NCI-H1105 treated with DMSO at 0.1 percent for 48 hours (cell line): ENCODE measurements at places on chromosomes 3 and 15.
A peak's percentile ranks its signal among the peaks of the same experiment; 100 is the strongest.

- DNase-seq: no peak
These were observed 107.2 kb downstream of the THRB start for GRCh38 chr3:24387493-24387892.

DNA sequence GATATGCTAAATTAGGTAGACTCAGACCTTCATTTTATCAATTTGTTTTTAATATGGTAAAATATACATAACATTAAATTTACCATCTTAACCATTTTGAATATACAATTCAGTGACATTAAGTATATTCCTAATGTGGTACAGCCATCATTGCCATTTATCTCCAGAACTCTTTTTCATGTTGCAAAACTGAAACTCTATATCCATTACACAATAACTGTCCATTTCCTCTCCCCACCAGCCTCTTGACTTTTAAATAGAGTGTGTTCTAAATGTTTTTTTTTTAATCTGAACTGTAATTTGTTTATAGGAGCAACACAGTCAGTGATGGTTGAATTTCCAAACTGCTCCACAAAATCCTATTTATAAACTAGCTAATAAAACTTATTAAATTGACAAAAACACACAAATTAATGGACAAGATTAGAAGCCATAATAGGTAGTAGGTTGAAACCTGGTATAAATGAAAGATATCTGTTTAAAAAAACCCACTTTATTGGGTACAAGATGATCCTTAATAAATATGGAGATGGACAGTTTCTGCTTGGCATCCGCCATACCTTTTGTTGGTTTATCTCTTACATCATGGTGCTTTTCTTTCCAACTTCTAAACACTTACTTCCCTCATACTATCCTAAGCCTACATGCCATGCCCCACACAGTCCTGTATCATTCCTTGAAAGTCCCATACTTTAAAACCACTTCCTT, 142.4 kb downstream of the ZPLD1 start:
- no peak for DNase-seq

DNA sequence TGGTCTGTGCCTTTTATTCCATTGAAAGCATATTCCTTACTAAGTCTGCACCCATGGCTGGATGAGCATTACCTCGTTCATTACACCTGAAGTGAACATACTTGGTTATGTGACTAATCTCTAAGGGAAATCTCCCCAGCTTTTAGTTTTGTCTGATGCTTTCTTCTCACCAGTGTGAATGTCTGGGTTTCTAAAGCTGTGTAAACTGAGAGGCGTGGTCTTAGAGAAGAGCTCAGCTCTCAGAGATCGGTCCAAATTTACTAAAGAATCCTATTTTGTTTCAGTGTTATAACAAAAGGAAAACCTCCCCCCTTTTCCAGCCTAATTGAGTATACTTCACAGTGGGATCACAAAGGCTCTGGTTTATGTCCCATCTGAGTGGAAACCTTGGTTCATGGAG, 352.3 kb downstream of the PTPRG start:
- no peak for DNase-seq

- DNase-seq: peak; percentile 35
These were observed 145.2 kb downstream of the TAFA4 start for GRCh38 chr3:68787106-68787626.

- DNase-seq: no peak
These were observed 123.7 kb upstream of the RAP2B start for GRCh38 chr3:153038367-153038766.

DNA sequence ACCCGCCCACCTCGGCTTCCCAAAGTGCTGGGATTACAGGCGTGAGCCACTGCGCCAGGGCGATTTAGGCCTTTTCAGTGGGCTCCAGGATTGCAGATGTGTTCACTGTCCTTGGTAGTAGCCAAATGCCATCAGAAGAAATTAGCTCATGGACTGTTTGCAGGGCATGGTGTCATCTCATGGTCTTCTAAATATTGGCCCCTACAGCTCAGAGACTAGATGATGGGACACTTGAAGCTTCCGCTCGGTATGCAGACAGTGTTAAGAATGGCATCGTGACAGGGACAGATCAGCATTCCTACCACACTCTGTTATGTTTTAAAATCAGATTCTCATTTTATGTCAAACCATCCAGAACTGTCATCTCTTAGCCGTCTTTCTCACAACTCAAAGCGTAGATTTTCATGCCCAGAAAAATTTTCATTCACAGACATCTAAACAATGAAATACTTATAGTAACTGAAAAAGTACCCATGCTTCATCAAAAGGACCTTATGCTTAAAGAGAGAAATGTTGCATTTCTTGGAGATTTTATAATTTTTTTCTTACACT, 24.9 kb downstream of the SLCO3A1 start:
- DNase-seq: no peak

- no peak for DNase-seq
These were observed 50.1 kb downstream of the TMOD3 start for GRCh38 chr15:51879555-51879954.

DNA sequence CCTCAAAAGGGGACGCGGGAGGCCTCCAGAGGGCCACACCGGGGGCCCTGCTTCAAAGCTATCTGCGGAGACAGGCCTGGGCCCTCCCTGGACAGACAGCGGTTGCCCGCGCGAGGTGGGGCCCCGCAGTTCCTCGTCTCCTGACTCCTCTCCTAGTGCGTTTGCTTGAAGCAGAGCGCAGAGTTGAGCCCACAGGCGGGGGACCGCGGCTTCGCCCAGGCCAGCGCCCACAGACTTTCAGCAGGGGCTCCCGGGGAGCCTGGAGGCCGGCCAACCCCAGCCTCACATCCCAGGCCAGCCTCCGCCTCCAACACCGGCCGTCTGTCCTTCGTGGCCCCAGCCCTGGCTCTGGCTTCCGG, 540 bp upstream of the ADAMTS7 start:
- no peak for DNase-seq

- DNase-seq: no peak
These were observed 29.0 kb upstream of the FURIN start for GRCh38 chr15:90839187-90840071.

DNA sequence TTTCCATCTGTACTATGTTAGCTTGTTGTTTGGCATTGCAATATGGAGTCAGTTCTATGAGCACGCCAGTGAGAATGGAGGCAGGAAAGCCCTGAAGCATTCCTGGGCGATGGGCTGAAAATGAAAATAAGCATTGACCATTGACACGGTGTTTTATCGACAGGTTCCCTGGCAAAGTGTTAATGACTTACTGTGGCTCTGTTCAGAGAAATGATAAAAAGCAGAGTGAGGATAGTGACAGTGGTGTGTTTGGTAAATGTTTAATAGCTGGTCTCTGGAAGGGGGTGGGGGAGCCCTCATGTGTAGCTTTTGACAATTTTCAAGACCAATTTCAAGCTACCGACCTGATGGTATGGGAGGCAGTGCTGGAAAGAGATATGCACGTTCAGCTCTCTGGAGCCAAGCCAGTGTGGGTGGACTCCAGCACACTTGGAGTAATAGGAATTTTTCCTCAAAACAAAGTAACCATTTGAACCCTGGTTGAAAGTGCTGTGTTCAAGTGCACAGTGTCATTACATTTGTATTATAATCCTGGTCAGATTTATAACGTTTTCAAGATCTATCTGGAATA, 341.7 kb upstream of the ROBO2 start:
- DNase-seq: no peak

- no peak for DNase-seq
These were observed 24.2 kb upstream of the LRRFIP2 start for GRCh38 chr3:37198547-37198946.

GRCh38 chr3:193403307-193403706, 24.8 kb upstream of the ATP13A5 start:
- no peak for DNase-seq

- DNase-seq: no peak
These were observed 30.9 kb downstream of the SPSB4 start for GRCh38 chr3:141082064-141082463.

- no peak for DNase-seq
These were observed 5.7 kb downstream of the STIMATE start for GRCh38 chr3:52891615-52892081.

GRCh38 chr15:68558318-68559305, 20.2 kb upstream of the CORO2B start:
- no peak for DNase-seq

DNA sequence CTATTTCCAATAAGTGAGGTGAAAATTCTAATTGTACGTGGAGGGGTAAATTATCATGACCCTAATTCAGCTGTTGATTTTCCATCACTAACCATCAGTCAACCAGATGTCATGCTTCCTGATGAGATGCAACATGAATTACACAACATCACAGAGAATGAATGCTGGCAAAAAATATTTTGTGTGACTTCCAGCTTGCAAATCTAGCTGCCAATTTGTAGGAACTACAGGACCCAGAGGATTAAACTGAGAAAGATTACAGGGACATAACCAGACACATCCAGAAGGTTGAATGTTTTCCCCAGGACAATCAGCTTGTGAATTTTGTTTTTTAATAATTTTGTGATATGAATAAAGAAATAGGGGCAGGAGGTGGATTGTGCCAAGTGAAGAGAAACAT, 349.0 kb upstream of the ATP10A start:
- DNase-seq: no peak

- DNase-seq: no peak
These were observed 90.2 kb downstream of the NTRK3 start for GRCh38 chr15:88166082-88166993.

- no peak for DNase-seq
These were observed 35.5 kb downstream of the RFX7 start for GRCh38 chr15:56208185-56208584.

- no peak for DNase-seq
These were observed 464 bp upstream of the MRPS25 start for GRCh38 chr3:15065550-15066007.

GRCh38 chr3:102129760-102130608, 280.7 kb downstream of the NFKBIZ start:
- DNase-seq: no peak

DNA sequence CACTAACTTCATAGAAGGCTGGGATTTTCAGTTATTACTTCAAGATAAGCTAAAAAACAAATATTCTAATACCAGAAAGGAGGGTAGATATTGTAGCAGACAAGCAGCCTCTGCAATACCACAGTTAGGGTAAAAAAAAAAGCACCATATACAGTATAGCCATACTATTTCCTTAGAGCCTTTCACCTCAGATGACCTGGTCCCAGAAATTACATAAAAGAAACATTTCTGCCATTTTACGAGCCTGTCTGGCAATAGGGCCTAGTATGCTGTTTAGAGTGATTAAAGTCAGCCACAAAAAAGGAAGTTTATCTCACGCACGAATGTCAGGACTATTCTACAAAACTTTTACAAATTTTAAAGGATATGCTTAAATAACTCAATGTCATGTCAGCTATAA, 1016.6 kb downstream of the PLOD2 start:
- no peak for DNase-seq

GRCh38 chr3:13515786-13516759, 32.9 kb upstream of the FBLN2 start:
- no peak for DNase-seq

DNA sequence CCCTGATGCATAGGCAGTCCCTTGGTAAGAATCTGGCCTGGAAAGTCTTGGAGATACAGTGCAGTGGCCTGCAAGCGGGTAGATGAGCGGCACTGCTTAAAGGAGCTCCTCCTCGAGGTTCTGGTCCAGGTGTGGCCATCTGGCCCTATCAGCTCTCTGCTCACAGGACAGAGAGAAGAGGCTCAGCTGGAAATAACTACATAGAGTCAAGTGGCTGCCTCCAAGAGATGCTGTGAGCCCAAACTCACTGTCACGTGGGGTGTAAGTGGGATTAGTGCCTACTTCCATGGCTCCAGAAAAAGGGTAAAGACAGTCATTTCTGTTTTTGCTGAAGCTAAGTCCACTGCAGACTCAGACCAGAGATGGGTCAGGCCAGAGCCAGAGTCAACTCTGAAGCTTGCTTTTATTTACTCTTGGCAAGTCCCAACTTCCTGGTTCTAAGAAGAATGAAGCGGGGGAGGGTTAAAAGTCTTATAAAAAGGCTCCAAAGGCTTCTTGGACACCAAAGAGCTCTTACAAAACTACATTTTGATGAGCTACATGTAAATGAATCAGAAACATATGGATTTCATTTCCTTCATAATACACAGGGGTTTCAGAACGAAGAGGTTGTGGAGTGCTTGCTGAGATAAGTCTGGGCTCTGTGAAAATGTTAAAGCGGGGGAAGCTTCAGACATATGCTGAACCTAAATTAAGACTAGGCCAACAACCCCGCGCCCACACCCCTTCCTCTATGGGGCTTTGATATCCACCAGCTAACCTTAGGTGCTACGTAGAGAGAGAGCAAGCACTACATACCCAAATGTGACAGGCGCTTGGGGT, 77.1 kb downstream of the PDZRN3 start:
- DNase-seq: no peak

- no peak for DNase-seq
These were observed 294.9 kb downstream of the SHQ1 start for GRCh38 chr3:72553298-72553697.

DNA sequence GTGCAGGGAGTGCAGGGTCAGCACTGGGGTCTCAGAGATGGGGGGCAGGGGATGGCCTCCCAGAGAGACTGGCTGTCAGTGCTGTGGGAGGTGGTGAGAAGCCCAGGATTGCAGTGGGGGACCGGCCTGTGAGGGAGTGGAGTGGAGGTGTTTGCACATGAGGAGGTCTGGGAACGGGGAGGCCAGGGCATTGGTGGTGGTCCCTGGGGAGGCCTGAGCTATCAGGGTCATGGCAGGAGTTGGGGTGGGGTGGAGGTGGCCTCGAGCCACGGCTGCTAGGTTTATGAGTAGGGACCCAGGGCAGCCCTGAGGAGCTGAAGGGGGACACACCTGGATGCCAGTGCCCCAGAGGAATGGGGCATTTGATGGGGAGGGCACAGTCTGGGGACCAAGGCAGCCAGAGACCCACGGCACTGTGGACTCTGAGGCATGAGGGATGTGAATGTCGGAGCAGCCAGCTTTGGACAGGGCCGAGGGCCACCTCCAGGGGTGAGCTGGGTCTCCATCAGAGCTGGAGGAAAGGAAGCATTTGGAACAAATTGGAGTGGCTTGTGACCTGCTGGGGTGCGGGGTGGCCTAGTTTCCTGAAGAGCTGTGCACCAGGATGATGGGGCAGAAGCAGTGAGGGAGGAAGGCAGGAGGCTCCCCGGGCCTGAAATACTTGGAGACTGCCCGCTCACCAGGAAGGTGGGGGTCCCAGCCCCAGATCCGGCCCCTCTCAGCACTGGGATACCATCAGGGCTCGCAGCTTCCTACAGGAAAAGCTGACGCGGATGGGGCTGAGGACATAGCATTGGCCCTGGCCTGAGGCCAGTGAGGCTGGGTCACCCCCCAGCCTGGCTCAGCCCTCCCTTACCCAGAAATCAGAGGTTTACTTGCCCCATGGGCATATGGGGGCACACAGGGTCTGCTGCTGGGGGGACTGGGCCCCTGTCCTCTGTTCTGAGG, 9.5 kb upstream of the CSPG4 start:
- no peak for DNase-seq

- DNase-seq: no peak
These were observed 466.8 kb upstream of the EPHA3 start for GRCh38 chr3:88640581-88640980.

- DNase-seq: no peak
These were observed 141.4 kb downstream of the TGFBR2 start for GRCh38 chr3:30747771-30748281.

DNA sequence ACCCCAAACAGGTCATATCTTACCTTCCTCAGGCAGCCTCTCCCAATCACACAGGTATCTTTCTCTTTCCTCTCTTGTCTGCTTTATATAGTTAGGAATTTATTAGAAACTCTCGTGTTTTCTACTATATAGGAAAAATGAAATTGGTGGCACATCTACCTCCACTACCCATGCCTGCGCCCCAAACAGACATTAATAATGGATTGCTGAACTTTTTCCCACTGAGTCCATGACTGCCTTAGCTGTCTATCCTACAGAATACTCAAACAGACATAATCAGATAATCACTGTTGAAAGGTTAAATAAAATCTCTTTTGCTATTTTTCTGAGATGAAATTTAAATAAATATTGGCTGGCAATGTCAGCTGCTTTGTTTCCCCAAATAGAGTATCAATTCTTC, 55.8 kb upstream of the SLC6A11 start:
- DNase-seq: no peak
